RWPE1 (cell line): ENCODE measurements at places on chromosomes 5 and 9.
A peak's percentile ranks its signal among the peaks of the same experiment; 100 is the strongest.

GRCh38 chr5:90550963-90551362, 7.6 kb upstream of the ADGRV1 start:
- no peak for DNase-seq

GRCh38 chr9:133727277-133727875, 10.8 kb downstream of the SARDH start:
- DNase-seq, result no peak

DNA sequence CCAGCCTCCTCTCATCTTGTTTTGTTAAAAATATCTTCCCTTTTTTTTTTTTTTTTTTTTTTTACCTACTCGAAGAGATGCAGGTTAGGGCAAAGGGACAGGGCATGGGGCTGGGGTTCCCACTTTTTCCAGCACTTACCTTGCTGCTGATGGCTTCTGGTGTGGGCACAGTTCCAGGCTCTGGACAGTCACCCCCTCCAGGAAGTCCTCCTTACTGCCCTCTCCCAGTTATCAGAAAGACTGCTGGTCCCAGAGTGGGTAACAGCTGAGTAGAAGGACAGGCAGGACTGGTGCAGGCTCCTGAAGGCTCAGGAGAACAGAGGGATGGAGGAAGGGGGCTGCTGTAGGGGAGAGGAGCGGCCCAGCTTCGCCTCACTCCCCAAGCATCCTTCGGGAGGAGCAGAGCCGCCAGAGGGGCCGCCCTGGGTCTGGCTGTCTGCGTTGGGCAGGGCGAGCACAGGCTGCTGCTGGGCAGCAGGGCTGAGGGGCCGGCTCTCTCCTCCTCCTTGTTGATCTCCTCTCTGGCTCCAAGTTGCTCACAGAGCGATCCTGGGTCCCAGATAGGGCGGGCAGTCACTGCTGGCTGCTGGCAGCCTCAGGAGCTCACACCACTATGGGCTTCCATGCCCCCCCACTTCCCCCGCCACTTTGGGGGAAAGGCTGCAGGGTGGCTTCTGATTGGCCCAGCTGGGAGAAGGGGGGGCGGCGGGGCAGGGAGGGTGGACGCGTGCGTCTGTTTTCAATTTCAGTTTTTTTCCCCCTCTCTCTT, at the start of gene PDGFRB:
Gene PDGFRB (minus strand): TSS at position 588 of the 769 bp plus-strand sequence. CDS start 18,798 bp downstream, outside the sequence.
- DNase-seq, result peak; percentile 54

GRCh38 chr5:147554261-147554817, 44.5 kb upstream of the DPYSL3 start:
- DNase-seq, result peak; percentile 26

DNA sequence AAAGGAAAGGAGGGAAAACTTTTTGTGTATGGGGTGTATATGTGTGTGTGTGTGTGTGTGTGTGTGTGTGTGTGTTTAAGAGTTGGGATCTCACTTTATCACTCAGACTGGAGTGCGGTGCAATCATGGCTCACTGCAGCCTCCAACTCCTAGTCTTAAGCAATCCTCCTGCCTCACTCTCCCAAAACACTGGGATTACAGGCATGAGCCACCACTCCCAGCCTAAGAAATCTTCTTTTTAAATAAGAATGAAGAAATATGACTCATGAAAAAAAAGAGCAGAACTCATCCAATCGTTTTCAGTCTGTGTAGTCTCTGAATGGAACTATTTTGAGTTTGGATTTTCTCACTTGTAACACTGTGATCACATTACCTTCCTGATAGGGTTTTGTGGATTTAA, 601.5 kb downstream of the ACTL7B start:
- DNase-seq, result no peak

DNA sequence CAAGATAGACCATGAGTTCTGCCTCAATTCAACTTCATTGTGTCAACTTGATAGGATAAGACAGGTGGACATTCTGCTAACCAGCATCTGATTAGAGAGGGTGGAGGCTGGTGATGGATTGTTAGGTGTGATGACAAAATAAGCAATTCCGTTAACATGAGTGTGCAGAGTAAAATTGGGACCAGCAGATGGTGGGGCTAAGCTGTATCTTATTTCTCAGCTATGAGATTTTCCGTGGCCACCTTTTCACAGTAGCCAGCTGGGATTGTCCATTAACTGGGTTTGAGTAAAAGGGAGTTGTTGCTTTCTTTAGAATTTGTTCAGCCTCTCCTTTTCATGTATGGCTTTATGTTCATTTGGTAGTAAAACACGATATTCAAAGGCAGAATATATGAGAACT, 28.8 kb upstream of the TAL2 start:
- no peak for DNase-seq

DNA sequence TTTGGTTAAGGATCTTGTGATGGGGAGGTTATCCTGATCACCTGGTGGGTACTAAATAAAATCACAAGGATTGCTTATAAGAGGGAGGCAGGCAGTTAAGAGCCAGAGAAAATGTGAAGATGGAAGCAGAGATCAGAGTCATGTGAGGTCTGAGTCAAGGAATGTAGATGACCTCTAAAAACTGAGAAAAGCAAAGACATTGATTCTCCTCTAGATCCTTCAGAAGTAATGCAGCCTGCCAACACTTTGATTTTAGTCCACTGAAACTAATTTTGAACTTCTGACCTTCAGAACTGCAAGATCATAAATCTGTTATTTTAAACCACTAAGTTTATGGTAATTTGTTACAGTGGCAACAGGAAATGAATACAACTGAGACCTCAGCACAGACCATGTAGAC, 499.0 kb downstream of the GADD45G start:
- no peak for DNase-seq

GRCh38 chr5:71778678-71779276, 59.7 kb downstream of the CARTPT start:
- DNase-seq, result peak; percentile 55

- DNase-seq, result no peak
Observed at GRCh38 chr5:5828619-5829018, 406.1 kb downstream of the ICE1 start.

- DNase-seq, result no peak
Observed at GRCh38 chr5:7714697-7715096, 136.2 kb downstream of the CFAP90 start.

DNA sequence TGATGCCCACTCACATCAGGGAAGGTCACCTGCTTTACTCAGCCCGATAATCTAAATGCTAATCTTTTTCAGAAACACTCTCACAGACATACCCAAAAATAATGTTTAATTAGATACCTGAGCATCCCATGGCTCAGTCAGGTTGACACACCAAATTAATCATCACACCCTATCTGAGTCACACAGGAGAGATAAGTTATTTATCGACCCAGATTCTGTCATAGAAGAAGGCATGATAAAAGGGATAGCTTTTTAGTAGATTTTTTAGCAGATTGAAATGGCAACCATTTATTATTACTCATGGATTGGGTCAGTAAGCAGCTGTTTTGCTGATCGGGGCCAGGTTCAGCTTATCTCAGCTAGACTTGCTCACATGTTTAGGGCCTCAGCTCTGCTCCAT, 97.8 kb upstream of the TYRP1 start:
- peak; percentile 9 for DNase-seq

- no peak for DNase-seq
Observed at GRCh38 chr9:76018235-76018634, 127.8 kb downstream of the PCSK5 start.

DNA sequence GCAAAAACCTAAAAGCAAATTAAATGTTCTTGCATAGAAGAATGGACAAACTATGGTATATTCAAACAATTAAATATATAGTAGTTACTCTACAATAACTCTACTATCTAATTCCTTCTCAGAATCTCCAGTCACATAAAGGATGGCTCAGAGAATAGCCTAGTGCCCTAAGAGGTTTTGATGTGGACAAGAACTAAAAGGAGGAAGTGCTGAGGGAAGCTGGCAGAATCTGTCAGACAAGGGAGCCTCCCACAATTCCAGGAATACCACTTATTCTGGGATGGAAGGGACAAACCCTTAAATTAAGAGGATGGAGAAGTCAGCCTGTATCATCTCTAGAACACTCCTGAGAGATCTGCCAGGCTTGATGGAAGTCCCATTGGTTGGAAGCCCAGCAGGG, 30.4 kb downstream of the TNFSF8 start:
- no peak for DNase-seq

GRCh38 chr9:101677861-101678260, 60.6 kb downstream of the GRIN3A start:
- DNase-seq, result no peak

DNA sequence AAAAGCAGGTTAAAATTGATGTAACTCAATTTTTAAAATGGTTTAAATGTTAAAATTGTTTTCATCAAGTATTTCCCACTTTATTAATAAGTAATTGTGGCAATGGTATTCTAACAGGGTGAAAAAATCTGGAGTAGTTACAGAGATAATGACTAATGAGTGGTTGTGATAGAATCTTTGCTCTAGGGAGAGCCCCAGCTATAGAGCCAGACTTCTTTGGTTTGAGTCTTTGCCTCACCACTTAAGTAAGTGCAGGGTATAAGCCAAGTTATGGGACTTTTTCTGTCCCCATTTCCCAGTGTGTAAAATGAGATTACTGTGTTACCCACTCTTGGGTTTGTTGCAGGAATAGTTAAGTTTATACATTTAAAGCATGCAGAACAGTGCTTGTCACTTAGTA, 158.1 kb downstream of the FER start:
- DNase-seq, result no peak

DNA sequence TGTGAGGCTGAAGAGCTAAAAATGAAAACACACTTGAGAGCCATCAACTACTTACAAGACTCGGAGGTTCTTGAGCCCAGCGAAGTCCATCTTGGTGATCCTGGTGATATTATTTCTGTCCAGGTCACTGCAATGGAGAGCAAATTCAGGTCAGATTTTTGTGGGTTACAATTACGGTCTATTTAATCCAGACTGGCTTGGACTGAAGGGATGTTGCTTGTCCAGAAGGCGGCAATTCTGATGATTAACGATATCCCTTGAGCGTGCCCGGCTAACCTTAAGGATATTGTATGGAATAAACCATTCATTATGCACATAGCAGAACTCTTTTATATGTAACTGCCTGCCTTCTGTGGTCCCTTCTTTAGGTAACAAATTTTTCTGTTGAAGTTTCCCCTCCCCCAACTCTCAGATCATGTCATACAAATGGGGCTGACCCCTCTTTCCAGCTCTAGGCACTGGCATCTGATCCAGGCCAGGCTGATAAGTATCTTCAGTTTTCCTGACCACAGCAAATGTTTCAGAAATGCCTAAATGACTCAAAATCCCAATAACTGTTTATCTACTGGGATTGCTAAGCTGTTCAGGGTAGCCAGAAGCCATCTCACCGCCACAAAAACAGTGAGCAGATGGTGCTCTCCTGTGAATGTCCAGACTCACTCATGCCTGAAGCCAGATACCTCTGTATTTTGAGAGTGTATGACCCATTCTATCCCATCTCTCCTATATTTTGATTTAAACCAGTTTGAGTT, 49.4 kb downstream of the SLIT3 start:
- no peak for DNase-seq

DNA sequence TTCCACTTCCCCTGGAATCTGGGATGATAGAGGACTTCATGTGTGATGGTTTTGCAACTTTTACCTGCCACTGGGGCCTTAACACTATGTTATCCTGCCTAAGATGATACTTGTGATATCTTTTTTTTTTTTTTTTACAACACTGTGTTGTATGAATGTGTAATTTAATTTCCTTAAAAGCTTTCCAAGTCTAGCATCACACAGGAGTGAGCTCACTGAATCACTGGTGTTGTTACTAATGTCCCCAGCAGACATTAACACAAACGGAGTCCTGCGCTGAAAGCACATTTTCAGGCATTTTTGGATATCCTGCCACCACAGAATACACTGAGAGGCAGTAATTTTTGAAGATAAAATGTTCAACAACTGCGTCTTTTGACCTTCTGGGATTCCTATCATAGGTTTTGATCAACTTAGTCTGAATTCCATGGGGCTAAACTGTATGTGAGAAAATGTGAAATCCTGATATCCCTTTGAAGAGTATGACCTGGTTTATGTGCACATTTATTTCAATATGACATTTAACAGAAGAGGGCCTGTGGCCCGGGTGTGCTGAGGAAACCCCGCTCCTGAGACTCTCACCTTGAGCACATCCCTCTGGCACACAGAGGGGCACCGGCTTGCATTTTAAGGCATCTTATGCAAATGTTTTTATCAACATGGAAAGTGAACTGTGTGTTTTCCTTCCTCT, 118.0 kb downstream of the FSTL4 start:
- no peak for DNase-seq
